ENCODE measurements at places on chromosomes 12 and 14. TPM values are rescaled to one million over a fixed set of nuclear protein-coding genes. Genes with fewer than 3 reads are reported as not detected.

- no peaks in the 10 kb centered on the region for H3K36me3 ChIP-seq
- H3K27ac ChIP-seq = no peak overlapping the region
- no peak for DNase-seq
- no peak overlapping the region for H3K4me3 ChIP-seq
- no peaks in the 10 kb centered on the region for H3K4me1 ChIP-seq
- H3K27me3 ChIP-seq = no peaks in the 10 kb centered on the region
These were observed 70.4 kb upstream of the RIC8B start for GRCh38 chr12:106704081-106704480.

- H3K4me3 ChIP-seq = no peak overlapping the region
- H3K27ac ChIP-seq = no peak overlapping the region
These were observed 83.5 kb downstream of the CAND1 start for GRCh38 chr12:67352682-67353081.

DNA sequence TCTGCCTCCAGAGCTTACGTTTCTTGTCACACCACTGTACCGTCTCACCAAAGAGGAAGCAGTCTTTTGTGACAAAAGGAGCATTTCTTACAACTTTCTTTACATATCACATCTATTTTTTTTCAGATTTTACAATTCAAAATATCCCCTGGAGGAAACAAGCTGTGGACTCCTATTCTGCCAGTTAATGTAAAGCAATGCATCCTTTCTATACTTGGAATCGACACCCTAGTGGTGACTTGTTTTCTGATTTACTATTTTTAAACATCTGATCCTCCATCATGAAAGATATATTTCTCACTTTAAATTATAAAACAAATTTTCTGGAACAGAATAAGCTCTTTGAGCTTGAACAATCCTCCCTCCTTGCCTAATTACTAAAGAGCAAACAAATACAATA is 34.8 kb downstream of the AICDA start:
- H3K4me3 ChIP-seq = no peak overlapping the region
- DNase-seq = no peak
- no peaks in the 10 kb centered on the region for H3K4me1 ChIP-seq
- no peaks in the 10 kb centered on the region for H3K27me3 ChIP-seq
- no peak overlapping the region for H3K27ac ChIP-seq
- H3K36me3 ChIP-seq = no peaks in the 10 kb centered on the region

DNA sequence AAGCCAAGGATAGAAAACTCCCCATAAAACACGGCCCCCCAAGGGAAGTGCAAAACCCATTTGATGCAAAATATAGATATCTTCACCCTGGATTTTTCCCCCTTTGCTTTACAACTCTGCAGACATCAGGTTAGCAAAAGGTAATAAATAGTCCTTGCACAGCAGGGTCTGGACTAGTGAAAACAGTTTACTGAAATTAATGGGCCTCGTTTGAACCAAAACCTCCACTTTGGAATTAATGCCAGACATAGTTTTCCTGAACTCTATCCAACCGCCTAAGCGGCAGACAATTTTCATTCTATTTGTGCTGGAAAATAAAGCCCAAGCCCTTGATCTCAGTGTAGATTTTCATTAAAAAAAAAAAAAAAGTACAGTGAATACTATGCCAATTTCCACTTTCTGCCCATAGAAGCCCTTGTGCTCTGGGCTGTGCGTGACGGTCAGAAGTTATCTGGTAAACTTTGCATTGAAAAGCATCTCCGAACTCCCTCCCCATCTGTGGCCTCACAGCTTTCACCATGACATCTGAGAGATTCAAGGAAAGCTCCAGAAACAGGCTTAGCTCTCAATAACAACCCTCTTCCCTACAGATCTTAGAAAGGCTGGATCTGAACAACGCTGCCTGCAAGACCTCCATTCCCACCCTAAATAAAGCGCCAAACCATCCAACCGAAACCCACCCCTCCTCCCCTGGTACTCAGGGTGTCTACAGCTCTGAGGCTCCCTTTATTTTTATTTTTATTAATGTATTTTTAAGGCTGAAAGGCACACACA is 11.0 kb upstream of the IRF2BPL start:
- H3K4me1 ChIP-seq = peaks cover 87% of the 10 kb centered on the region
- H3K36me3 ChIP-seq = no peaks in the 10 kb centered on the region
- no peaks in the 10 kb centered on the region for H3K27me3 ChIP-seq
- peak overlapping the region; percentile 37 for H3K4me3 ChIP-seq
- H3K27ac ChIP-seq = peak overlapping the region; percentile 96

DNA sequence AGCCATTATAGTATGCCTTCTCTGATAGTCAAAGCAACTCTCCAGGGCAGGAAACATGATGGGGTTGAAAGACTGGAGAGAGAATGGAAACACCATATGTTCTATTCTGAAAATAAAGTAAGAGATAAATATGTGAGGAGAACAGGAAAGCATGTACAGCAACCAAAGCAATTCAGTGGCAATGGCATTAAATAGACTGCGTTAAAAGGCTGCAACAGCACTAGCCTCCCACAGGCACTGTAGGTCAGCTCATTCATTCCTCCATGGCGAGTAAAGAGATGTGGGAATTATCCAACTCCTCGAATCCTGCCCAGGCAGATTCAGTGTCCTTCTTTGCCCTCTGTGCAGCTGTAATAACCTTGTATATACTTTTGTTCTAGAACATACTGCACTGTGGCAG is 43.8 kb downstream of the ANO6 start:
- no peaks in the 10 kb centered on the region for H3K36me3 ChIP-seq
- H3K4me3 ChIP-seq = no peak overlapping the region
- H3K27me3 ChIP-seq = no peaks in the 10 kb centered on the region

DNA sequence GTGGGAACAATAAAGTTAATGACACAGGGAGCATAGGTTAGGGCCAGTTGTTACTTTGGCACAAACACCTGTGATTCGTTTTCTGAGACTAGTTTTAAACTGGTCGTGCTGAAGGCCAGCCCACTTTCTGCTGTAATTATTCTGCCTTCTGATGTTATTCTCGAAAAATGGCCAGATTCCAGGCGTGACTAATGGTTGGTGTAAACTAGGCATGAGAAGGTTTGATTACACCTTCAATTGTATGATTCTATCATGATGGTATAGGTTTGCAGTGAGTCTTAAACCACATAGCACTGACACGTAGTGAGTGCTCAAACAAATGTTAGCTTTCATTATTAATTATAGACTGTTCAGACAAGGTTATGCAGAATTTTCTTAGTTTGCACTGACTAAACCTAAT is 39.0 kb downstream of the CKB start:
- no peak overlapping the region for H3K27ac ChIP-seq
- no peak for DNase-seq
- H3K4me1 ChIP-seq = no peaks in the 10 kb centered on the region
- H3K36me3 ChIP-seq = peaks cover 81% of the 10 kb centered on the region
- no peak overlapping the region for H3K4me3 ChIP-seq

- H3K4me1 ChIP-seq = no peaks in the 10 kb centered on the region
- no peak overlapping the region for H3K4me3 ChIP-seq
- H3K27me3 ChIP-seq = no peaks in the 10 kb centered on the region
- H3K27ac ChIP-seq = no peak overlapping the region
- H3K36me3 ChIP-seq = peaks cover 3% of the 10 kb centered on the region
These were observed 10.3 kb upstream of the AMN start for GRCh38 chr14:102911991-102912761.

GRCh38 chr14:20671597-20672283 is 12.6 kb upstream of the RNASE4 start:
- DNase-seq = no peak
- no peaks in the 10 kb centered on the region for H3K4me1 ChIP-seq
- H3K27me3 ChIP-seq = peaks cover 6% of the 10 kb centered on the region
- H3K4me3 ChIP-seq = no peak overlapping the region

DNA sequence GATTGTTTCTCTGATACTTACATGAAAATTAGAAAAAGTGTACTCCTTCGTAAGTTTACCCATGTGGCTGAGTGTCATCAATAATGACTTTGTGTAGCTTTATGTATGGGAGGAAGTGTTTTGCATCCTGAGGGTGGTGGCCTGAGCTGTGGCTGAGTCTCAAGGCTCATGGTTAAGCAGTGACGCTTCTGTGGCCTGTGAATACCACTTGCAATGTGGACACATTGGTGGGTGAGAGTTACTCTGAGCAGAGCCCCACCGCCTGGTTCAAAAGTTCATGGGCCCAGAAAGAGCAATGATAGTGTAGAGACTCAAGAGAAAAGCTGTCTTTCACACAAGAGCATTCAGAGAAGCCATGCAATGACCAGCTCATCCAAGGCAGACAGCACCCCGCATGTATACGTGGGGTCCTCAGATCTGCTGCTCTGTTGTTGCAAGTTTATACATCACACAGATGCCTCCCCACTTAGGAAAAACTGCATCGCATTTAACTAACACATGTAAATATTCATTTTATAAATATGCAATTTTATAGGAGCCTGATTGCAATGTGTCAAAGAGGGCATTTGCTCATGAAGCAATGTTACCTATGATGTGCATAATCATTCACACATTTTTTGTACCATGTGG is 55.1 kb upstream of the FRMD6 start:
- no peaks in the 10 kb centered on the region for H3K27me3 ChIP-seq
- no peak for DNase-seq
- H3K27ac ChIP-seq = no peak overlapping the region
- H3K36me3 ChIP-seq = no peaks in the 10 kb centered on the region
- H3K4me1 ChIP-seq = no peaks in the 10 kb centered on the region
- H3K4me3 ChIP-seq = no peak overlapping the region

- no peaks in the 10 kb centered on the region for H3K27me3 ChIP-seq
- no peak for DNase-seq
- no peak overlapping the region for H3K4me3 ChIP-seq
- no peaks in the 10 kb centered on the region for H3K36me3 ChIP-seq
- no peak overlapping the region for H3K27ac ChIP-seq
- H3K4me1 ChIP-seq = no peaks in the 10 kb centered on the region
These were observed 11.0 kb upstream of the DHRS4 start for GRCh38 chr14:23942587-23942986.

- H3K36me3 ChIP-seq = no peaks in the 10 kb centered on the region
- H3K27me3 ChIP-seq = no peaks in the 10 kb centered on the region
These were observed 115.0 kb downstream of the EMP1 start for GRCh38 chr12:13311551-13311950.

DNA sequence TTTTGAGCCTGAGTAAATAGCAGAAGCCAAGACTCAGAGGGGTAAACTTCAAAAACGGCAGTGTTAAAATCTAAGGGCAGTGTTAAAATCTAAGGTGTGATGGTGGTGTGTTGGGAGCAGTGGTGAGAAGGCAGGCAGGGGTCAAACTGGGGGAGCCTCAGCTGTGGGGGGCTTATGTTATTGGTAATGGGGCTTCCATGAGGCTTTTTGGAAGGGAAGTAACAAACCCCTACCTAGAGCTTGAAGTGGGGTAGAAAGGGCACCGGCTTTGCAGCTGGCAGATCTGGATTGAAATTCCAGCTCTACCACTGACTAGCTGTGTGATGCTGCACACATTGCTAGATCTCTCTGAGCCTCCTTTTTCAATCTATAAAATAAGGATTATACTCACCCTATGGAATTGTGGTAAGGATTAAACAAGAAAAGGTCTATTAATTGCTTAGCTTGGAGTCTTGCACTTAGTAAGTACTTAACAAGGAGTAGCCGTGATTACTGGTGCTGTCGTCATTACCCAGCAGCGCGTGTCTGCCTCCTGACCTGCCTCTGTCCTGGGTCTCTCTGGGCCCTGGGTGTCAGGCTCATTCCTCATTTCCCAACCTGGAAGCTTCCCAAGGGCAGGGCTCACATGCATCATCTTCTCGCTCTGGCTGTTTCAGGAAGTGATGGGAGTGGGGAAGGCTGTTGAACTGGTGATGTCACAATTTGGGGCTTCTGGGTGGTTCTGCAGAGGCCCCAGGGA is 18.5 kb upstream of the KRT80 start:
- H3K4me3 ChIP-seq = no peak overlapping the region
- peaks cover 4% of the 10 kb centered on the region for H3K27me3 ChIP-seq
- H3K4me1 ChIP-seq = peaks cover 12% of the 10 kb centered on the region
- no peak overlapping the region for H3K27ac ChIP-seq
- DNase-seq = peak; percentile 57

- peaks cover 17% of the 10 kb centered on the region for H3K4me1 ChIP-seq
- no peak overlapping the region for H3K27ac ChIP-seq
- DNase-seq = peak; percentile 63
- H3K27me3 ChIP-seq = no peaks in the 10 kb centered on the region
- peaks cover 41% of the 10 kb centered on the region for H3K36me3 ChIP-seq
- no peak overlapping the region for H3K4me3 ChIP-seq
These were observed 3.6 kb downstream of the DDX51 start for GRCh38 chr12:132140501-132140900.

GRCh38 chr12:122610911-122611310 is 83.9 kb downstream of the KNTC1 start:
- no peak overlapping the region for H3K4me3 ChIP-seq
- DNase-seq = no peak
- H3K27me3 ChIP-seq = no peaks in the 10 kb centered on the region
- no peaks in the 10 kb centered on the region for H3K4me1 ChIP-seq
- no peak overlapping the region for H3K27ac ChIP-seq

GRCh38 chr14:102795060-102795925 is 18.0 kb downstream of the TRAF3 start:
- peaks cover 19% of the 10 kb centered on the region for H3K4me1 ChIP-seq
- H3K36me3 ChIP-seq = no peaks in the 10 kb centered on the region
- H3K27ac ChIP-seq = peak overlapping the region; percentile 61
- H3K27me3 ChIP-seq = no peaks in the 10 kb centered on the region
- H3K4me3 ChIP-seq = no peak overlapping the region
- no peak for DNase-seq

DNA sequence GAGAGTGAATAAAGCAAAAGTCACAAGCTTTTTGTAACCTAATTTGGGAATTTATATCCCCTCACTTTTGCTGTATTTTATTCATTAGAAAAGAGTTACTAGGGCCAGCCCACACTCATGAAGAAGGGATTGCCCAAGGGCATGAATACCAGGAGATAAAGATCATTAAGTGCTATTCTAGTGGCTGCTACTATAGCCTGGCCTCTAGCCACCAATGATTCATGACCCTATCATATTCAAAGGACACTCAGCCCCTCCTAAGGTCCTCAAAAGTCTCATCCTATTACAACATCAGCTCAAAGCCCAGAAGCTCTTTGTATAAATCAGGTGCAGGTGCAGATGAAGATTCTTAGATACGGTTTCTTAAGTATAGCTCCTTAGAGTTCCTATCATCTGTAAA is 518.1 kb downstream of the TRHDE start:
- H3K27ac ChIP-seq = no peak overlapping the region
- H3K36me3 ChIP-seq = no peaks in the 10 kb centered on the region
- H3K27me3 ChIP-seq = no peaks in the 10 kb centered on the region
- H3K4me1 ChIP-seq = no peaks in the 10 kb centered on the region

The FLRT2 gene
- total RNA-seq = 13.3 TPM

The SERPINA10 gene
- total RNA-seq = not detected

The PDE3A gene
- total RNA-seq = 8.4 TPM

The GRIP1 gene
- total RNA-seq = 5.2 TPM

The LRRIQ1 gene
- total RNA-seq = 0.67 TPM

The ASB8 gene
- total RNA-seq = 34.5 TPM

The CISTR gene
- total RNA-seq = not detected

The ACOT2 gene
- 40.2 TPM for total RNA-seq

The MYO1A gene
- total RNA-seq = 1.4 TPM

The MMP19 gene
- total RNA-seq = 30.2 TPM

The KERA gene
- total RNA-seq = not detected

Measured in upper lobe of right lung (tissue), 1 donor.